ENCODE measurements at places on chromosomes 12 and 14.

DNA sequence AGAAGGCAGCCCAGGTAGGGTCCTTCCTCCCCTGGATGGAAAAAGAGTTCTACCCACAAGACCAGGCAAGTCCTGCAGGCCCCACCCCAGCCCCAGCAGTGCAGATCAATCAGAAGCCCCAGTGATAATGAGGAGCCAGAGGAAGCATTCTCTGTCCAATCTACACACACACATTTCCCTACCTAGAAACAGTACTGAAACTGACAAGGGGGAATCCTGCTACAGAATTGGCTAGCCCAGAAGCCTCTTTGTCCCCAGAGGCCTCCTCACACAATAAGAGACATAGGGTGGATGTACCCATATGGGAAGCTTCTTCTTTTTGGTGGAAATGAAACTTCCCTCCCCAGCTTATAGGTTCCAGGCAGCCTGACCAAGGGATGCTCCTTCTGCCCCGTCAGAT is 9.9 kb downstream of the FSCB start:
- no peak for DNase-seq

DNA sequence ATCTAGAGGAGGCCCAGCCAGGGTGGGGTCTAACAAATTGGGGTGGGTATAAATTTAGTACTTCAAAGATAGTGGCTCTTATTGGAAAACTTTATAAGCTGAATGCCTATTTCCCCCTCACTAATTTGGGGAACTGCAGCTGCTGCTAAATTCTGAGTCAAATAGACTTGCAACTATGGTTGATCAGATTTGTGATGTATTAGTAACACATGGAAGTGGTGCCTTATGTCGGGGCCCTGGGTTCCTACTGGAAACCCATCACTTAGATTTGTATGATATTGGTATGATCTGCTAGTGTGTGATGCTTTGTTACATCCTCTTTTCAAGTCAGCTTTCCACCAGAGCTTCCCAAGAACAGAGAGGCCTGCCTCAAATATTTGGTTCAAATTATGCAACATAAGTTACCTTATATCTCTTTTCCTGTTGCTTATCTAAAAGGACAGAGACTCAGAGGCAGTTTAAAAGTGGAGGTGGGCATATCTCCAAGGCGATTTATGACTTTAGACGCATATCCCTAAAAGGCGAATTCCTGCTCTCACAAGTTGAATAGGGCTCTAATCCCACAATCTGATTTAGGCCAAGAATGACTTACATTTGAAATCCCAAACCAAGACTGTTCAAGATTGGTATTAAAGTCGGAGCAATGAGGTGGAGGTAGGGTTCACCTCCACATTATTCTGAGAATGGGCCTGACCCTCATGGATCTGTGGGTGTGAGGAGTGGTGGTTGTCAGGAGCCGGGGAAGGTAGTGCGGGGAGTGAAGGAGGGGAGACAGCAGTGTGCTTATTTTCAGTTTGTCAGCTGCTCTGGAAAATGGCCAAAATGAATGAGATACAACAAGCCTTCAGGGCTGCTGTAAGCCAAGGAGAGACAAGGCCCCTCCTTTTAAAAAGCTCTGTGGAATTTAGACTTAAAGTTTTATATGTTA is 425.8 kb downstream of the RAD51B start:
- DNase-seq: no peak

- DNase-seq: no peak
Observed at GRCh38 chr14:99740411-99740810, 52.8 kb upstream of the EML1 start.

DNA sequence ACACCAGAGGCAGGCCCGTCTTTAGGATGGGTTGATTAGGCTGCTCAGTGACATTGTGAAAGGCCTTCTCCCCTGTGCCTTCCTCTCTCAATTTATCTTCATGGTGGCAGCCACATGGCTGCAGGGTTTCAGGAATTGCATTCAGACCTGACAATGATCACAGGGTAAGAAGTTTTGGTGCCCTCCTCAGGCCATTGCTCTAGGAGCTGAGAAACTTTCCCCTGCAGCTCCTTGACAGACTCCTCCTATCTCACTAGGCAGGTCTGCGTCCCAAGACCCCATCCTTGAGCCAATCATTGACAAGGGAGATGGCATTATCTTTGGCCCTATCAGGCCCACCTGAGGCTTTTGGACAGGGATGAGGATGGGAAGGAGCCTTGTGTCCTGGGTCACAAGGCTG is 57.4 kb upstream of the ANO4 start:
- DNase-seq: no peak

GRCh38 chr14:93592786-93593185 is 162.0 kb downstream of the UNC79 start:
- DNase-seq: no peak

DNA sequence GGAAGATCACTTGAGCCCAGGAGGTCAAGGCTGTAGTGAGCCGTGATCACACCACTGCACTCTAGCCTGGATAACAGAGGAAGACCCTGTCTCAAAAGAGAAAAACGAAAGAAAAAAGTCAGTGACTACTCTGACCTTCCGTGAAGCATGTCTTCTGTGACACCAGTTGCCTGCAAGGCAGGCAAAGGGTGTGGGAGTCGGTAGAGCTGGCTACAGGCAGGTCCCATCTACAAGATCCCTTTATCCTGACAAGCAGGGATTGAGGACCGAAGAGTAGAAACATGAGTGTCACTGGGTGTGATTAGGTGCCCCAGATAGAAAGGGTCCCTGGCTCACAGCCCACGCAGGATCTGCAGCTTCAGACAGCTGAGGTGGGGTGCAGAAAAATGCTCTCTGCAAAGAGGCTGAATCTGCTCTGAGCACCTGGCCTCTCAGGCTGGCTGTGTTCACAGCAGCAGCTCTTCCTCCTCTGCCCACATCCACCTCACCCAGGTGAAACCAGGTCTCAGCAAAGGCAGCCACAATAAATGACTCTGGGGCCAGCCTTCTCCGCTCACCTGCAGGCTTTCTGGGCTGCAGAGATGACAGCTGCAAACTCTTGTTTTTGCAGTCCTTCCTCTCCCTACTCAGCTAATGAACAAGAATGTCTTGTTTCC is 28.6 kb upstream of the HSP90B1 start:
- DNase-seq: peak; percentile 56

DNA sequence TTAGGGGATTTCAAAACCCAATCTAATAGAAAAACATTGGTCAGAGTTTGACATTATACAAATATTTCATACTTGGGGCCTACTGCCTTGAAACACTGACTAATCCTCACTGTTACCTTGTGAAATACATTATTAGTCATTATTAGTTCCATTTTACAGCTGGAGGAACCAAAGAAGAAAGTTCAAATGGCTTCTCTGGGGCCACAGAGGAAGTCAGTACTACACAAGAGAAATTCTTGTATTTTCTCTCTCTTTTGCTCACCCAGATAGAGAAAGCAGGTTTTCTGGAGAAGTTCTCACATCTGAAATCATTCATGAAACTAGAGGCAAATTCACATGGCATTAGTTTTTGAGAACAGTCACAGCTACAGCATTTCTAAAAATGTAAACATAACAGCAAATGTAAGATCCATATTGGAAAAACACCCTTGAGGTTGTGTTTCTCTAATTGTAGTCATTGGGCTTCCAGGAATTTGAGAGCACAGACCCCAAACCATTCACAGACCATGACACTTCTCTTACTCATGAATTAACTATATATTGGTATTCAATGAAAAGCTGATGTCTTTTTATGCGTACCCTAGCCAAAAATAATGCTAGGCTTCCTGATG is 83.0 kb downstream of the LLPH start:
- no peak for DNase-seq

- DNase-seq: no peak
Observed at GRCh38 chr12:90899456-90900182, 55.4 kb downstream of the CCER1 start.

- no peak for DNase-seq
Observed at GRCh38 chr14:33150666-33151428, 212.2 kb downstream of the NPAS3 start.

- DNase-seq: no peak
Observed at GRCh38 chr12:70638639-70639360, 1.6 kb upstream of the PTPRB start.

DNA sequence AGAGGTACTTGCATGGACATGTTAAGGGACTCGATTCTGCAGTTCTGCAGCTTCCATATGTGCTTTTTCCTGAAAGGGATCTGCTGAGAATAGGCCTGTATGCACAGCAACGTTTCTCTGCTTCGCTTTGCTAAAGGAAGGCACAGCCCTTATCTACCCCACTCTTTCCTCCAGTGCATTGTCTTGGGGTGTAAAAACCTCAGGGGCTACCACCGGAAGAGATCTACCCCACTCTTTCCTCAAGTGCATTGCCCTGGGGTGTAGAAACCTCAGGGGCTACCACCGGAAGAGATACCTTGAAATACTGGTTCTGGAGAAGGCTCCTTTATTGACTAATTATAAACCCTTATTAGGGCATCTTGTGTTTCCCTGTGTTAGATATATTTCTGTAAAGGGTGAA is 52.9 kb downstream of the SEL1L start:
- no peak for DNase-seq

DNA sequence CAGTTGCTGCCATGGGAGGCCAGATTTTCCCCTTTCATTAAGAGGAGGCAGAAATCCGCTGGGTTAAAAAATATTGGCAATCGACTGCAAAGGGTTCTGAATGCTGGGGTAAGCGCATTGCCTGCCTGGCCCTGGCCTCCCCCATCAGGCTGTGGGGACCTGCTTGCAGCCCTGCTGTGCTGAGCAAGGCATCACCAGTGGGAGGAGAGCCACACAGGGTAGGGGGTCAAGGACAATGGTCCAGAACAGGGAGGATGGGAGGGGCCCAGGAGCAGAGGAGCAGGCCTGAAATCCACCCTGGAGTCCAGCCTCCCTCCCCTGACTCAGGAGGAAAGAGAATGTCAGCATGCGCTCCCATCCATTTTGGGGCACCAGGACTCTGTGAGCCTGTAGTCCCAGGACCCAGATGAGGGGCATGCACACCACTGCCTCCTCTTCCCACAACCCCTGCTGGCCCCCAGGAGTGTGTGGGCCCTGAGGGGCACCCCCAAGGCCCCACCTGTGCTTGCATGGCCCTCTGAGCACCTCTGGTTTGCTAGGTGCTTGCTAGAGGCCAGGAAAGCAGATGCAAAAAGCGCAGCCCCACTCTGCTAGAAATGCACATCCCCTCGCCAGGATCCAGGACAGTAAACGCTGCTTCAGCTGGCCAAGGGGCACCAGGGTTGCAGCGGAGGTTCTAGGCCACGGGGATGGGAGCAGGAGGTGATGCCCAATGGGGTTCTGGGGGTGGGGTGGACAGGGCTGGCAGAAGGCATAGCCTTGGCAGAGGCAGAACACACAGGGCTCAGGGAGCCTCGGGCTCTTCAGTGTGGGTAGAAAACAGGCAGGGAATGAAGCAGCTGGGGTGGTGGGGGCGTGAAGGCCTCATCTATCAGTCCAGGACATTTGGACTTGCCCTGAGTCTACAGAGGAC is 14.6 kb downstream of the TESC start:
- no peak for DNase-seq

DNA sequence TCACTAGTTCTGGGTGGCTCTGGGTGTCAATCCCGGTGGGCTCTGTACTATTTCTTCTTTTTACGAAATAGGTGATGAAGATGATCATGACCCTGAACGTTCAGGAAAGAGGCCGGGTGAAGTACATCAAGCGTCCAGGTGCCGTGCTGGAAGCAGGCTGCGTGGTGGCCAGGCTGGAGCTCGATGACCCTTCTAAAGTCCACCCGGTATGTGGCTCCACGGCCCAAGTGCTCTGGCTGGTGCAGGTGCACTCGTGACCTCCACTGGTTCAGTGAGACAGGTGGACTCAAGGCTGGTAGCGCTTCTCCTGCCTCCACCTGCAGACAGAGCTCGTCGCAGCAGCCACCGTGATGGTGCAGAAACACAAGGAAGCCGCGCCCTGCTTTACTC is 85.1 kb downstream of the ACACB start:
- no peak for DNase-seq

DNA sequence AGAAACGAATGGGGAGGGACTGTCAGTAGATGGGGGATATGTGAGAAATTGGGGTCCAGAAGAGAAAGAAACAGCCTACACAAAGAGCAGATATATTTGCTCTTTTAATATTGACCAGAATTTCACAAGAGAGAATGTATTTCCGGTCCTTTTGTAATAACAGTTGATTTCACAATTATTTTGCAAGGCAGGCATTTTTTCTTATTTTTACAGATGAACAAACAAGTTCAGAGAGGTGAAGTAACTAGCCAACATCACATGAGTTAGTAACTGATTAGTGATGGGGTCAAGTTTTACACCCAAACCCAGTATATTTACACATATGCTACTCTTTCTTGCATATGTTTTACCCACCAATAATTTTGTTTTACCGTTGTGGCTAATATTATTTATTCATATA is 188.2 kb downstream of the NAV3 start:
- DNase-seq: no peak

GRCh38 chr14:22691171-22691570 is 47.0 kb upstream of the OR6J1 start:
- no peak for DNase-seq

DNA sequence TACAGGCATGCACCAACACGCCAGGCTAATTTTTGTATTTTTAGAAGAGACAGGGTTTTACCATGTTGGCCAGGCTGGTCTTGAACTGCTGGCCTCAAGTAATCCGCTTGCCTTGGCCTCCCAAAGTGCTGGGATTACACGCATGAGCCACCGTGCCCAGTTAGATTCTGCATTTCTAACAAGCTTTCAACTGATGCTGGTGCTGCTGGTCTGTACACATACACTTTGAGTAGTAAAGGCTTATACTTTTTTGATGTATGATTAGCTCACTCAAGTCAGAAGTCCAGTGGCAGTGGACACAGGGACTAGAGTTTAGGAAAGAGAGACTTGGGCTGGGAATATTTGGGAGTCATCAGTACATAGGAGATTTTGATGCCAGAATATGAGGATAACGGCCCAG is 2.2 kb upstream of the TBC1D15 start:
- no peak for DNase-seq

DNA sequence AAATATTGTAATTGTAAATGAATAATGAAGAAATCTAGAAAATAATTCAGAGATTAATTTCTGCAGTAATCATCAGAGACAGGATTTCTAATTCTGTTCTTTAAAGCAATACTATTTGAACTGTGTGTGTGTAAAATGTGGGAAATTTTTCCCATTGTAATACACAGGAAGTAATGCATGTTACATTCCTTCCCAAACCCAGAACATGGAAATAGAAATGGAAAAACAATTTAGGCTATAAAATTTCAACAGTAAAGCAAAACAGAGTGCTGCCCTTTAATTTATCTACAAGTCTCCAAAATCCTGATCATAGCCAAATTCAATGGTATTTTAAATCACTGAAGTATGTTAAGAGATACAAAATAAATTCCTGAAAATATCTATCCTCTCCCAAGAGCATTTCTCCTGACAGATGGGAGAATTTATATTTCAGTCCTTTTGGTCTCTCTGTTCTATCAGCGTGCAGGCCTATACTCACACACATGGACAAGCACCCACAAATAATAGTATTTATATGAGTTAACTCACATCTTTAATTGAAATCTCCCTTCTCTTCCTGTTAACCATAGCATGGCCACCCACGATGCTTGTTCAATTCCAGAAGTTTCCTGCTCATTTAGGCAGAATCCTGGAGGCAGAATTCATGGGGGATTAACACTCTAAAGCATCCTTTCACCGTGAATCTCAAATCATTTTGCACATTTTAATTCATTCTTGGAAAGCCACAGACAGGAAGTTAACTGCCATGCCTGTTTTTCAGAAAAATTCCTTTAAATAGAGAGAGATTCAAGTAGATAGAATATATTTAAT is 1465.4 kb upstream of the FLRT2 start:
- DNase-seq: no peak
